Activated T-cell treated with anti-CD3 and anti-CD28 coated beads, Interleukin-2, amount 50 U/mL, for 72 hours (primary cell): ENCODE measurements at places on chromosomes 11 and 22. TPM values are rescaled to one million over a fixed set of nuclear protein-coding genes. Genes with fewer than 3 reads are reported as not detected.

Gene GLB1L3
- total RNA-seq, result 13.6 TPM

Gene OR10V1
- total RNA-seq, result not detected

Gene SCUBE2
- total RNA-seq, result not detected

Gene LRRC10B
- not detected for total RNA-seq

Gene POU2F3
- total RNA-seq, result 0.39 TPM

Gene PRR5L
- total RNA-seq, result 14.6 TPM

Gene DUSP8
- 2.8 TPM for total RNA-seq

Gene FGF4
- total RNA-seq, result not detected

Gene CRKL
- 71.5 TPM for total RNA-seq

Gene NXPE1
- total RNA-seq, result not detected

Gene SAC3D1
- 18.1 TPM for total RNA-seq

GRCh38 chr11:95849087-95849825 lies 59.0 kb downstream of the CEP57 start:
- DNase-seq, result peak; percentile 8

DNA sequence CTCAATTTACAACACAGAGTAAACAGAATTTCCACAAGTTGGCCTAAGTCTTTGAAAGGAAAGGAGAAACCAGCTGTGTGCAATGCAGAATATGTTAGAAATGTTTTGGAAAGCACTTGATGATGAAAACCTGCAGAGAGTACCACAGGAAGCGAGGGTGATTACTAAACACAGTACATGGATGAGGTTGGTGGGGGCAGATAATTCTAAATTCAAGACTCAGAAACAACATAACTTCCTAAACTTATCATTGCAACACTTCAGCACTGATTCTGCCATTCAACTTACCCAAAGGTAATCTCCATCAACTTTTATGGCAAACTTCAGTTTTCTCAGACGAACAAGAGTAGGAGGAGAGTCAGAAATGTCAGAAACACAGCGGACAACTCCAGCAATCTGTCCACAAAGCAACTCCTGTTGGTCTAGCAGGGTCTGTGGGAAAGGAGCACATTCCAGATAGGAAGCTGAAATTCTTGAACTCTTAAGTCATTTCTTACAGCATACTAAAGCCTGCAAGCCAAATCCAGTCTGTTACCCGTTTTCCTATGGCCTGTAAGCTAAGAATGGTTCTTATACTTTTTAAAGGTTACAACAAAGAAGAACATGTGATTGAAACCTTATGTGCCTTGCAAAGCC lies 6.8 kb downstream of the HPS4 start:
- no peak for DNase-seq

DNA sequence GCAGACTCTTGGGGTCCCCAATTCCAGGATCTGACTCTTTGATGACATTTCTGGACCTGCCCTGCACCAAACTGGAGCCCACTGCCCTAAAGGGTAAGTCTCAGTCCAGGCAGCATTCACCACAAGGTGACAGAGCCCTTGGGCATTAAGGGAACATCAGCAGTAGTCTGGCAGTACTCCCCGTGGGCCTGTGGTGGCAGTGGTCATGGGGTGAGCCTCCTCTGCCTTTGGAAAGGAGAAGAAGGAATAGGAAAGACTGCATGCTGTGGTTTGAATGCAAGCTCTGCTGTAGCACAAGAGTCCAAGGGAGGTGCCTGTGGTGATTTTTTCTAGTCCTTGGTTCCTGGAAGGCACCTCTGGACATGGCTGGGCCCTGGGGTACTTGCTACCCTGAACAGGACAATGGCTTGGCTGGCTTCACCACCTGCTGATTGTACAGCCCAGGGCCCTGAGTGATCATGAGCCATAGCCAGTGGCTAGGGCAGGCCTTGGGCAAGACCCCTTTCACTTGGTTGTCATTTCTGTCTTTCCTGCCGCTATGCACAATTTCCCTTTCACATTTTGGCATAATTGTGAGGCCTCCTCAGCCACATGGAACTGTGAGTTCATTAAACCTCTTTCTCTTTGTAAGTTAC lies 160.7 kb upstream of the GRIA4 start:
- DNase-seq, result no peak

DNA sequence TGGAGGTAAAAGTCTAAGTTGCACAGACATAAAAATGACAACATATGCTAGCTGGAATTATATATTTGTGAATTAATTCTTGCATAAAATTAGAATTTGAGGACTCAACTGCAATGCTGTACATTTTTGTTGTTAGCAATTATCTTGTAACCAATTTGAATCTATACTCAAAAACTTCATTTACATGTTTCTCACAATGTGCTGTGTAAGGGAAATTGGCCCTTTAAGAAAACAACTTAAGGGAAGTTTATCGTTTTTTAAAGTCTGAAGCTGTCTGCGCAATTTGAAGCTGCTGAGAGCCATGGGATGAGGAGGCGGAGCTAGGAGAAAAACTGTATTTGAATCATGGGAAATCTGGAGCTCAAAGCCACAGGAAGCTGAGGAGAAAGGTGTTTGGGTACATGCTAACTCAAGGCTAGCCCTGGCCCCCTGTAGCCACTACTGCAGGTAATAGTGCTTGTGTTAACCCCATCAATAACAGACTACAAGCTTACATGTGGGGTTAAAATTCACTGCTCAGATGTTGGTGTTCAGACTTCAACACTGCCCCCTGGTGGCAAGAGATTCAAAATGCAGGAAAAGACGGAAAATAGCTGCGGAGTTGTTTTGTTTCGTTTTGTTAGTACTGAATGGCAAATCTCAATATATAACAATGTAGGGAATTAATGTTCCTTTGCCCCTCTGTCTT lies 126.1 kb downstream of the BRD1 start:
- DNase-seq, result no peak

DNA sequence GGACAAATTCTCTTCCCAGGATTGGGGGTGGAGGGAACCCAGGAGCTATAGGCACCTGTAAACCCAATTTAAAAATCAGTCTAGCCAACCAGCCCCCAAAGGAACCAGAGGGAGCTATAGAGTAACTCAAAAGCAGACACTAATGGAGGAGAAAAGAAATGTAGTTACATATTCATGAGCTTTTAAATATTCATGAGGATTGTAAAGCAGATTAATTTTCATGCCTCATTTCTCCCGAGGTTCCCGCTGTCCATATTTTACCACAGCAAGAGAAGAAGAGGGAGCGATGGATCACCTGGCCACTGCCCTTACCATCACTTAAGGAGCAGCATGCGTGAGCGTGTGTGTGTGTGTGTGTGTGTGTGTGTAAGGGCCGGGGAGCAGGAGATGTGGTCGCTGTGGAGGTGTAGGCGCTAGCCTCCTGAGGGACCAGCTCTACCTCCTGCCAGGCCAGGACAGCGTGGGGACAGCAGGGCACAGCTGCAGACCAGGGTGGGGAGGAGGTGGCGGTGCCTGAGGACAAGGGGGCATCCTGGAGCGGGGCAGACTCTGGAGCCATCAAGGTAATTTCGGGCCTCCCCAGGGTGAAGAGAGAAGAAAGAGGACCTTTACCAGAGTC lies 100.7 kb upstream of the THY1 start:
- no peak for DNase-seq

GRCh38 chr22:36327922-36328551 lies 59.7 kb downstream of the MYH9 start:
- DNase-seq, result no peak

GRCh38 chr11:66462010-66462409 lies 4.7 kb upstream of the PELI3 start:
- no peak for DNase-seq

- DNase-seq, result no peak
These were observed 93.2 kb upstream of the APOA1 start for GRCh38 chr11:116930586-116930985.

GRCh38 chr11:117387992-117388755 lies 60.5 kb downstream of the CEP164 start:
- no peak for DNase-seq

- DNase-seq, result peak; percentile 29
These were observed 45.7 kb upstream of the TSPAN18 start for GRCh38 chr11:44680982-44681597.

DNA sequence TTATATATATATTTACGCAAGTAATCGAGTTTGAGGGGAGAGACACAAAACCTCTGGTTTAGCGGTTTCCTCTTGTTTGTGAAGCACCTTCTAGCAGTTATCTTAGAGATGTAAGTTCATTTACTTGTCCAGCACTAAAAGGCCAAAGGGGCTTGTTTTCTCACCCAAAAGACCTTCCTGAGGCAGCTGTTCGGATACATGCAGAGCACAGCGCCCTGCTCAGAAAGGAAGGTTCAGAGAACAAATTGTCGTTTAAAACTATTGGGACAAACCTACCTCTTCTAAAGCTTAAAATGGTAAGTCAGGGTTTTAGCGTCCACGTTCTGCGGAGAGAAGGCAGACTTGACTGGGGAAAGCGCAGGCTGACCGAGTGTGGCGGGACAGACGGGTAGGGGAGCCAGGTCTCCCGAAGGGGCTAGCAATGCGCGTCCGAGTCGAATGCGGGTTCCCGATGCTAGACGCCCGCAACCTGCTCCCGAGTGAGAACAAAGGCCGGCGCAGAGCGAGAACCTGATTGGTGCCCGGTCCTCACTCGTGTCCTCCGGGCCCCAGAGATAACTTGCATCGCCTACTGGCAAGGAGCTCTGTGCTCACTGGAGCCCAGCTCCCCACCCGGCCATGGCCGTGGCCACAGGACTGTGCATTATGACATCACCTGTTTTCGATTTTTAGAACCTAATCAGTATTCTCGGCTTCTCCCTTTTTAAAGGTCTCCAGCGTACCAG lies 1.0 kb upstream of the SESN3 start:
- peak; percentile 75 for DNase-seq

- DNase-seq, result no peak
These were observed at the start of gene MAPK8IP2 for GRCh38 chr22:50600538-50600937. Gene MAPK8IP2, plus strand, starts transcription at chr22:50600793. Its CDS starts 26 bp downstream, at chr22:50600819.

- no peak for DNase-seq
These were observed 82.9 kb upstream of the TBCEL start for GRCh38 chr11:120941000-120941399.

DNA sequence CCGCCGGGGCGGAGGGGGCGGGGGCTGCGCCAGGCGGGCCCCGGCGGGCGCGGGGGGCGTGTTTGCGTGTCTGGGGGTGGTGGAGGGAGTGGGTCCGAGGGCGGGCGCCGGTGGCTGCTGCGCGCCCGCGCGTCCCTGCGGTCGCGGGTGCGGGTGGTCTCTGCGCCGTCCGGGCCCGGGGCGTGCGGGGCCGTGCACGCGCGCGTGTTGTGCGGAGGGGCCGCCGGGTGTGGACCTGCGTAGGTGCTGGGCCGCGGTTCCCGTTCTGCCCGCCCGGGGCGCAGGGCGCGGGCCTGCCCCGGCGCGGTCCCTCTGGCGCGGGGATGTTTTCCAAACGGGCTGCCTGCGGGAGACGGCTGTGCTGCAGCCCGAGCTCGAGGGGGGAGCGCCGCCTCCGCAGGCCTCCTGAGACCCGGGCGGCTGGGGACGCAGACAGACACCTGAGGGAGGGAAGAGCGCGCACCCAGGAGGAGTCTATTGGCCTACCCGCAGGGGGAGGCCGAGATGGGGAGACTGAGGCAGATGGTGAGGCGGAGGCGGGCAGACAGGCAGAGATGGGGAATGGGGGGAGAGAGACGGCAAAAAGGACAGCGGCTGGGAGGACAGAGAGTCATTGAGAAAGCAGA lies 442 bp downstream of the PELI3 start:
- DNase-seq, result no peak

GRCh38 chr22:48980918-48981317 lies 846.8 kb downstream of the BRD1 start:
- DNase-seq, result no peak

- peak; percentile 34 for DNase-seq
These were observed 48.4 kb downstream of the GRAMD1B start for GRCh38 chr11:123478352-123478987.

- DNase-seq, result no peak
These were observed 34.4 kb downstream of the IGF2 start for GRCh38 chr11:2104524-2105440.

DNA sequence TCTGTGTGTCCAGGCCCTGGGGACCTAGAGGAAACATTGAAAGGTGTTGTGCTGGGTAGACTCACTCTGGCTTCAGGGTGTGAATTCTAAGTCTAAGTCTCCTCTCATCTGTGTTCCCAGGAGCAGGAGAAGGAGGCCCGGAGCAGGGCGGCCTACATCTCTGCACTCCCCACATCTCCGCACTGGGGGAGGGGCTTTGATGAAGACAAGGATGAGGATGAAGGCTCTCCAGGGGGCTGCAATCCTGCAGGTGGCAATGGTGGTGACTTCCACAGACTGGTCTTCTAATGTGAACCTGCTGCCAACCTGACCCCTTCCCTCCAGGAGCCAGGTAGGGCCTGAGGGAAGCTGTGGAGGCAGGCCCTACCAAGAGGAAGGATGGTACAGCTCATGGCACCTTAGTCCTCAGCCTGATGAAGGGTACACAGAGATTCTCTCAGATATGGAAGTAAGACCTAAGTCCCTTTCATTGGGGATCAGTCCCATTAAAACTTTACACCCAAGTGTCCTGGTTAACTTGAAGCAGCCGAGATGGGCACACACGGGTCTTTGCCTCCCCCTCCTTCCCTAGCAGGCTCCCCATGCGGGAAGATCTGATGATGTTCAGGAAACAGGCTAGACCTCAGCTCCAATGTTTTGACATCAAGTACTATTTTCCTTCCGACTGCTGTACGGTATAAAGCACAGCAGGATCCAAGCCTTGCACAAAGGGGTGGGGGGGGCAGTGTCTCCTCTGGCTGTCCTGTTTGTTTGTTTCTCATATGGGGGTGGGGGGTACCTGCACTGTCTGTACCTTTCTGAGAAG lies 25.0 kb downstream of the USP35 start:
- no peak for DNase-seq

DNA sequence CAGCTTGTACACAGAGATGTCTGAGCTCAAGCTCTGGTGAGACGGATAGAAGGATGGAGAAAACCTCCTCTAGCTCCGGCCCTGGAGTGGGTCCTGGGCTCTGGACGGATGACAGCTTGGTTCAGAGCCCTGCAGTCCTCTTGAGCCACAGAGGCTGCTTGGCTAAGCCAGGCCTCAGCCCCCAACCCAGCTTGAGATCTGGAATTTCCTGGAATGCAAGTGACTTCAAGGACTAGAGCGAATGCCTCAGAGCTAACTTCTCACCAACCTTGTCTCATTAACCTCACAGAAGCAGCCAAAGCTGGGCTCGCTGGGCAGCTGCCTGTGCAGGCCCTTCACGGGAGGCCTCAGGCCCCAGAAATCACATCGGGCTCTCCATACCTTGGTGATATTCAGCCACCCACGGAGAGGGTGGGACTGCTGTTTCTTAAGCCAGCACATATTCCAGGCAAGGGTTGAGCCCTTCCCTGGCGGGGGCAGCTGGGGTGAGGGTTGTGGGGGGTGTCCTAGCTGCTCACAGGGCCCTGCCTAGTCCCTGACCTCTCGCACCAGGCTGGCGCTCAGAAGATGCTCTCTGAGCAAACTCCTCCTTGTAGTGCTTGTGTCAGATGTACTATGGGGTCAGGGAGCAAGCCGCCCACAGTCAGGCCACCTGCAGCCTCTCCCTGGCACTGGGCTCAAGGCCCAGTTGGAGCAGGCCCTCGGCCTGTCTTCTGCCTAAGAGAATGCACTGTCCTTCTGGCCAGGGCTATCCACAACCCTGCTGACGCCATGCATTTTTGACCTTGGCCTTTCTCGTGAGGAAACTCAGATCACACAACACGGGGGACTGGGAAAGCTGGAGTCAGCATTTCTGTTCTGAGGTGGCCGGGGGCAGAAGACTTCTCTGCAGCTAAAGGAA lies 73.6 kb upstream of the TTLL12 start:
- no peak for DNase-seq
